CD4-positive, alpha-beta T cell treated with Interleukin-4 for 4 hours (primary cell): ENCODE measurements at places on chromosomes 6 and 20.

- DNase-seq: no peak
Observed at GRCh38 chr6:3535776-3536435, 79.1 kb upstream of the SLC22A23 start.

GRCh38 chr6:128519132-128519930, 1.1 kb downstream of the PTPRK start:
- DNase-seq: no peak

- no peak for DNase-seq
Observed at GRCh38 chr20:38791940-38792339, 13.6 kb upstream of the PPP1R16B start.

DNA sequence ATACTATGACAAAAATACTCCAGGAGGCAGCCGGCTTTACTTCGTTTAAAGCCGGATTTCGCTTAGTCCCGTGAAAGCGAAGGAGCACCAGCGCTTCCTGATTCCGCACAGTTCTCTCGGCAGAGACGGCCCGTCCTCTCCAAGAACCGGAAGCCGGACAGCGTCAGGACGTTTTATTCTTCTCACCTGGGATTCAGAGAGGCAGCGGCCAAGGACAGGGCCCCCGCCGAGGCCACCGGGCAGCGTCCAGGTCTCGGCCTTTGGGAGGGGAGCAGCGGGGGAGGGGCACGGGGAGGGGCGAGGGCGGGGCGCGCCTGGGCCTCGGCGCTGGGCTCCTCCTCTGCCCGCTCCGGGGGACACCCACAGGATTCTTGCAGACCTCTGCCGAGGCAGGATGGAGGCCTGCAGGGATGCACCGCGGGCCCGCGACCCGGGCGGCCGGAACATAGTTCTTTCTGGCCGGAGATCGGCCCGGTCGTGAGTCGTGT, 2.8 kb upstream of the DIDO1 start:
- DNase-seq: peak; percentile 36
